ENCODE measurements at places on chromosomes 13 and 19.

DNA sequence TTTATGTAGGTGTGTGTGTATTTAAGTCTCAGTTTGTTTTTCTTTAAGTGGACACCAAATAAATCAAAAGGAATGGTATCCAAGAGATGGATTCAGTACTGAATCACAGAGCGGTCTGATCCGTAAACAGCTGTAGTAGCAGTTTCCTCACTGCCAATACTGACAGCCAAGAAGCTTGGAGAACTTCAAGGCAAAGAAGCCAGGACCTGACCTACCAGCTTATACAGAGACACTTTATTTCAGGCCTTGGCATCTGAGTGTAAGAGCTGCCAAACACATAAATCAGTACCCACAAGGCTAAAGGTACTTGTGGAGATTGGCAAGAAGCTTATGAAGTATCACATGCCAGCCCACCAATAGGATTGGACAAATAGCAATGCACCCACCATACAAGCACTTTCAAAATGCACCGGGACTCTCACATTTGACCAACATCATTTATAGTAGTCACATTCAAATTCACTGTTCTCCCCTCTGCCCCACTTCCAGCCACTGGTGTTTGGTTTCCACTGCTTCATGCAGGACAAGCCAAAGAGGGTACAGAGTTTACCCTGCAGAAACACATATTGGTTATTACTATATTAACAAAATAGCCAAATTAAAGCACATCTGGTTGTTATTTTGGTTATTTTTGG, 357.9 kb downstream of the KLF12 start:
- peak; percentile 17 for DNase-seq

DNA sequence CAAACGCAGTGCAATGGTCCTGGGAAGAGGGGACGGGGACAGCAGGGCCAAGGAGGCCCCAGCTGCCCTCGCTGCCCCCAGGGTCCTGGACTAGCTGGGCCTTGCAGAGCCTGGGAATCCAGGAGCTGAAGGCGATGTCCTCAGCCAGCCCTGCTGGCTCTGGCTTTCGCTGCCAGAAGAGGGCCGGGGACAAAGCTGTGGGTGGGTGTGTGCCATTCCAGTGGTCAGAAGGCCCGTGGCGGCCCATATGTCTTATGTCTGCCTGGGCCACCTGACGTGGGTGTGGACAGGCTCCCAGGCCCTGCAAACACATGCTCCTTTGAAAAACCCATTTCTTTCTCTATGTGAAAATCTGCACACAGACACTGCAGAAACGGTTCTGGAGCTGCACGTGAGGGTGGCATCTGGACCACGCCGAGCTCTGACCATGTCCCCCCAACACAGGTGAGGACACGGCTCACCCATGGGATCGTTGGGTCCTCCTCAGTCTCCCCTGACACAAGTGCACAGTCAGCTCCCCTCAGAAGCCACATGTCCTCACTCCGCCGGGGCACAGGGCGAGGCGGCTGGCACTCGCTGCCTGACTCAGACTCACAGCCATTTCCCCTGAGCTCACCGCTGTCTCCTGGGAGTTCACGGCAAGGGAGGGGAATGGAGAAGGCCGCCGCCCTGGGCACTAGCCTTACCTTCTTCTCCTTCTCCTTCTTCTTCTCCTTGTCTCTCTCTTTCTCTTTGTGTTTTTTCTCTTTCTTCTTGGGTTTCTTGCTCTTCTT, 16.9 kb downstream of the IZUMO4 start:
- peak; percentile 67 for DNase-seq

- DNase-seq: peak; percentile 3
Observed at GRCh38 chr13:113584870-113585671, 518 bp downstream of the TFDP1 start.

- peak; percentile 75 for DNase-seq
Observed at GRCh38 chr19:12956446-12957388, at the start of gene GADD45GIP1. GADD45GIP1 (minus strand) TSS chr19:12957223; CDS start chr19:12957212, 11 bp downstream.

DNA sequence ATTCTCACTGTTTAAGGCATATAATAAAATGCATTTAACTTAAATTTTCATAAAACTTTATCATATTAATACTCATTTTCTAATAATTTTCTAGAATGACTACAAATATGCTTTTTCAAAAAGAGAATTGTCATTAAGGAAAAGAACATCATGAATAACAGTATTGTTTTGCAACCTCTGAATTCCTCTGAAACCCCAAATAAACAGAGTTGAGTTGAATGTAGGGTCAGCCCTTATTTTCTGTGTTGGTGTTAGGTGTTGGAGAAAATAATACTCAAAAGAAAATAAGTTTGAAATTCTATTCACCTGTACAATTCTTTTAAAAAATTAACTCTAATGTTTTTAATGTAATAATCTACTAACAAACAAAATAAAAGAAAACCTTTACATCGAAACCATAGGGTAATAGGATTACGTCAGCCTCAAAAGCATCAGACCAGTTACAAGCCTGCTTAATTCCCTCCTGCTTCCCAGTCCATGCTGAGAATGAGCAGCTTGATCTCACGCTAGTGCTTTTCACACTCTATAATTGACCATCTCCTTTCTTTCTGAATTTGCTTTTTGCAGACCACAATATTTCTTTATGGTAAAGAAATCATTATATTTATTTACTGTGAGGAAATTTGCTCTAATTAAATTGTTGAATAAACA, 160.9 kb downstream of the PCDH9 start:
- no peak for DNase-seq

DNA sequence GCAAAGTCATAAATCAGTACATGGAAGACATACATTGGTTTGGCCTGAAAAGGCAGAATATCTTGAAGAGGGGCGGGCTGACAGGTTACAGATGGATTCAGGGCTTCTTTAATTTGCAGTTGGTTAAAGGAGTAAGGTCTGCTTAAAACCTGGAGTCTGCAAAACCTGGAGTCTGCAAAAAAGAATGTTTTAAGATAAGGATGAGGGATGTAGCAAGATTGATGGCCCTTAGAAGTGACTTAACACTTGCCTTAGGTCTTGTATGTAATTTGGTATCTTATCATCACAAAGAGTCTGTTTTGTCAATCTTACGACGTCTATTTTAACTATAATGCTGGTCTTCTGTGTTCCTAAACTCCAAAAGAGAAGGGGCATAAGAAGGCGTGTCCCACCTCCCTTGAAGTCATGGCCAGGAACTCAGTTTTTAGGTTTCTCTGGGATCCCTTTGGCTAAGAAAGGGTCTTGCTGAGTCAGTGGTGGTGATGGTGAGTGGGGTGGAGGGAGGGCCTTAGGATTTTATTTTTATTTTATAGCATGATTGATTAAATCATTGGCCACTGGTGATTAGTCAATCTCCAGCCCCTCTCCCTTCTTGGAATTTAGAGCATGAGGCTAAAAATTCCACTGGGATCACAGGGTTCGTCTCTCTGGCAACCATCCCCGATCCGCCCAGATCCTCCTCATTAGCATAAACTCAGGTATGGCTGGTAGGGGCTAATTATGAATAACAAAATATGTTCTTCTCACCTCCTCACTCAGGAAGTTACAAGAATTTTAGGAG, 10.1 kb upstream of the HAS1 start:
- DNase-seq: no peak
